Smooth muscle cell of trachea (primary cell): ENCODE measurements at places on chromosomes 7 and 10. TPM values are rescaled to one million over a fixed set of nuclear protein-coding genes. Genes with fewer than 3 reads are reported as not detected.

CHAT gene
- total RNA-seq = not detected in 2 replicates

GBF1 gene
- total RNA-seq = 39.6 and 43.0 TPM in 2 replicates

ASZ1 gene
- total RNA-seq = not detected in 2 replicates

ZPBP gene
- total RNA-seq = not detected in 2 replicates

ADRB1 gene
- under 0.01 TPM in 1 of 2 replicates, not detected in the other for total RNA-seq

TBX20 gene
- not detected in 2 replicates for total RNA-seq

SLC26A4 gene
- total RNA-seq = 0.33 and 1.7 TPM in 2 replicates

SVIL gene
- 87.1 and 261 TPM in 2 replicates for total RNA-seq

ADAM12 gene
- 28.8 and 34.4 TPM in 2 replicates for total RNA-seq

THNSL1 gene
- 5.8 and 6.1 TPM in 2 replicates for total RNA-seq

MTPN gene
- 134 and 156 TPM in 2 replicates for total RNA-seq
